ENCODE measurements at places on chromosomes 7 and 10.
A peak's percentile ranks its signal among the peaks of the same experiment; 100 is the strongest.

GRCh38 chr10:74752371-74753040, 73.9 kb upstream of the KAT6B start:
- DNase-seq, result no peak

DNA sequence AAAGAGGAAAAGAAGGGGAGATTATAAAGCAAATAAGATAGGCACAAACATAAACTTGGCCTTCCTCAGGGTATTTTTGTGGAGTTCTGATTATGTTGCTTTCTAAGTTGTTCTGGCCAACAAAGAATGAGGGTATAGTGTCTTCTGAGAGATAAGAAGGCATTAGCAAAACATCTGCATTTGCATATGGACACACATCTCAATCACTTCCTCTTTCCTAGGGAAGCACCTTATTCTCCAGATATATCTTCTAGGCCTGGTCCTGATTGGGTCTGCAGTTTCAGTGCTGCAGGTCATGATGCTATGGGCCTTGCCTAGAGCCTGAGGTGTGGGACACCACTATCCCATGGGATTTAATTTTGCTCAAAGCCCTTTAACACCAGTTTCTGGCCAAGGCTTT, 308.8 kb upstream of the PHYHIPL start:
- no peak for DNase-seq

- no peak for DNase-seq
Observed at GRCh38 chr10:82924711-82925110, 1049.7 kb downstream of the NRG3 start.

DNA sequence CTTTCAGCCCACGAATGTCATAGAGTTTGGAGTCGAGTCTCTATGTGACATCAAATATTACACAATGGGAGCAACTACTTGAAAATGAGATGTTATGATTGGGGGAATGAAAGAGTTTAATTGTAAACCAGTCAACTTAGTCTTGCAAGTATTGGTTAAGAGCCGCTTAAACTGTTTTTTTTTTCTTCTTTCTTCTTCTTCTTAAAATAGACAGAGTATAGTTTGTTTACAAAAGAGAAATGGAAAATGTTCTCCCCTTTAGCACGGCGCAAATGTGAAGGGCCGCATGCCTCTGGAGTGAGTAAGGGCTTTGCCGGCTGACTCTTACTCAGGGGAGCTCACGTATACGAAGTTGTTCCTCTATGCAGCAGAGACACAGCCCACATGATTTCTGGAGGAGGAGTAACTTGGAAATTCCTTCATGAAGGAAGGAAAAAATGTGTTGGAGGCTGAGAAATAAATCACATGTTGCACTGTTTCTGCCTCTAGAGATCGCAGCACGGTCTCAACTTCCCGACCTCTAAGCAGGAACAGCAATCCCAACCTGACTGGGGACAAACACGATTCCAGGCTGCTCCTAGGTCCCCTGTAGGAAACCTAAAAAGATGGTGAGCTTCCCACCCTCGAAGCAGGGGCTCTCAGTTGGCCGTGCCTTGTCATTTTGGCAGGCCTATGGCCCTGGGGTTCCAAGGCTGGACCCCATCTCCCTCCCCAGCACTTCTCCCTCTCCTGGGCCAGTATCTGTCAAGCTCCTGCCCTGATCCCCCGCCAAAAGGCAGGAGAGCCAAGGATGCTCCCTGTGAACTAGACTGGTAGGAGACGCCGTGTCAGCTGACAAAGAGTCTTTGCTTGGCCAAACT, 44.8 kb downstream of the MYOF start:
- peak; percentile 99 for DNase-seq

DNA sequence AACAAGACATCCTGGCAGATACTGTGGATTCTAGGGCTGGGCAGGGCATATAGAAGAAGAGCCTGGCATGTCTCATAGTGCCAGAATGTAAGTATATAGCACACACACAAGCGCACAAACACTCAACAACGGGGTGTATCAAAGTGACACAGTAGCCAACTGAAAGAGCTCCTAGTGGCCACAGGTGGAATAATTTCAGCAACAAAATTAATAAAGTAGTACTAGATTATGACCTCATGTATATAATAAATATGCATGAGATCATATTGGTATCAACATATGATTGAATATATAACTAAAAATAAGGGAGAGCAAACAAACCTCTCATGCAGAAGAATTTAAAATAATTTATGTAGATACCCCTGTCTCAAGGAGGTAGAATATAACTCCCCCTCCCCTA, 72.4 kb upstream of the CXCL12 start:
- DNase-seq, result no peak

- no peak for DNase-seq
Observed at GRCh38 chr7:26090927-26091519, 61.0 kb upstream of the NFE2L3 start.

DNA sequence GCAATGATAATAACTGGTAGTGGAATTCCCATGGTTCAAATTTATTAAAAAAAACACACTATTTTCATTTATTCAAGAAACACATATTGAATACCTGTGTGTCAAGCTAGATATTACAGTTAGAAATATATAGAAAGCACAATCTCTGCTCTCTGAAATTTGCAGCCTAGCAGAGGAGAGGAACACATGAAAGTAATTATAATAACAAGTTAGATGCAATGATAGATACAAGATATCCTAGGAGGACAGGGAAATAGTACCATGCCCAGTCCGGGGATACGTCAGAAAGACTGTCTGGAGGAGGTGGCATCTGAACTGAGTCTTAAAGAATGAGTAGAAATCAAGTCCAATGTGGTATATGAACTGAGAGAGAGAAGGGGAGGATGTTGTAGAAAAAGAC, 485.6 kb upstream of the C7orf33 start:
- DNase-seq, result no peak

DNA sequence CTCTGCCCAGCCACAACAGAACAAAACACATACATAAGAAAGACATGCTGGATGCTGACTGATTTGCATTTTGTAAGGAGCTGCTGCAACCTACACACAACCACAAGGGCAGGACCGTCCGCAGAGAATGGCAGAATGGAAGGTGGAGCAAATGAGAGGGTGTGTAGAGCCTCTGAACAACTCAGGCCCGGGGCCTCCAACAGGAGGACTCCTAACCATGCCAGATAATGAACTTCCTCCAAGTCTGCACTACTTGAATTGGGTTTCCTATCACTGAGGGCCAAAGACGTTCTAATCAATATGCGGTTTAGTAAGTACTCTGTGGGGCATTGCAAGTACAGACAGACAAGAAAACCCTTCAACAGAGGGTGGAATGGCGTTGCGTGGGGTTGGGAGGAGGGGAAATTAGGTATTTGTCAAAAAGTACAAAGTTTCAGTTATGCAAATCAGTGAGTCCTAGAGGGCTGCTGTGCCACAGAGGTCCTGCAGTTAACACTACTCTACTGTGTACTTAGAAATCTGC, 14.6 kb downstream of the VOPP1 start:
- DNase-seq, result no peak

DNA sequence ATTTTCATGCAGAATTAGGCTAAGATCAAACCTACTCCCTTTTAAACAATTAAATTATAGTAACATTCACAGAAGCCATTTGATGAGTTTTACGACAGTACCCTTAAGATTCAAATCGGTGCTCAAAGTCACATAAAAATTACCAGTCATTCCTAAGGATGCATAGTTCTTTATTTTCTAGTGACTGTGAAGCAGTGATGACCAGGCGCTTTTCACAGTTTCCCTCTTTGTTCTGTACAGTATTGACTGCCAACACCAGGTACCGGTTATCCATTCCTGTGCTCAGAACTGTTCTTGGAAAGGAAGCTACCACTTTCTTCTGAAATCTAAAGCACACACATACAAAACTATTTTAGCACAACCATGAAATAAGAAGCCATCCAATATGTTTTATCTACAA, 1.9 kb downstream of the DNA2 start:
- DNase-seq, result no peak

- peak; percentile 62 for DNase-seq
Observed at GRCh38 chr7:47552621-47553020, 29.3 kb downstream of the TNS3 start.

DNA sequence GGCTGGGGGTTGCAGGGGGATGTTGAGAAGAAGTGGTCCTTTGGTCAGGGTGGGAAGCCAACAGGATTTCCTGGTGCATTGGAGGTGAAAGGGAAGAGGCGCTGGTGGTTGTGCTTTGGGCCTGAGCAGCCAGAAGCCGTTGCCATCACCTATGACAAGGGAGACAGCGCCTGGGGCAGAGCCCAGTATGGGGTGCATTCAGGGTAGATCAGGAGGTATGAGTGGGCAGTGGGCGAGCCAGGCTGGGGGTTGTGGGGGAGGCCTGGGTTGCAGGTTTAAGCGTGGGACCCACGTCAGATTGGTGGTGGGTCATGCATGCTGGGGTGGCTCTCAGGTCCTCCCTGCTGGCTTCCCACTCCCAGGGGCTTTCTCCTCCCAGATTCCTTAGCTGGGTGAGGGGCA, 6.3 kb upstream of the PILRB start:
- no peak for DNase-seq

GRCh38 chr7:14583518-14583917, 319.0 kb downstream of the DGKB start:
- DNase-seq, result no peak

DNA sequence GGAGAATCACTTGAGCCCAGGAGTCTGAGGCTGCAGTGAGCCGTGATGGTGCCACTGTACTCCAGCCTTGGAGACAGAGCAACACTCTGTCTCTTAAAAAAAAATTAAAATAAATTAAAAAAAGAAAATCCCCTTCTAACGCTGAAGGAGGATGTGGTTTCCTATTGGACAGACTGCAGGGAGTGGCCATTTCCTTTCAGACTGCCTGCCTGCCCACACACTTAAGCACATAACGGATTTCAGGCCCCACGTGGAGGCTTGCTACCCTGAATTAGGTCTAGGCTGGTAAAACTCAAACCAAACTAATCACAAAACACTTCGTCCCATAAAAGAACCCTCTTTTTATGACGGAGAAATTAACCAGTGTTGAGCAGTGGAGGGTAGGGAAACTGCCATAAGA, 34.0 kb downstream of the GATA3 start:
- DNase-seq, result no peak

GRCh38 chr10:128172756-128173155, 46.5 kb upstream of the MKI67 start:
- DNase-seq, result no peak

DNA sequence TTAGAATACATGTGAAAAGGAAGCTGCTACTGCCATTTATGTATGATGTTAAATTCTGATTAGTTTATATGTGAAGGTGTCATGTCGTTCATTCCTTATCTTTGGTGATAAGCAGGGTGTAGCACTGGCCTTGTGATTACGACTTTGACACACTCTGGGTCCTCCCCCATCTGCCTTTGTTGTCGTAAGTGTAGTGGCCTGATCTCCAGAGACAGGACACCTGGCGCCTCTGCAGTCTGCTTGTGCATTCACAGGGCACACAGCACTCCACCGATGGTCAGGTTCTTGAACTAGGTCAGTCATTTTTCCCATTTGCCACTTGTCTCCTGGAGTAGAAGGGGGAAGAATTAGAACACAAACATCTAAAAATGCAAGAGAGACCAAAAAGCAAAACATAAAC, 186.0 kb downstream of the PRKCQ start:
- DNase-seq, result no peak

- no peak for DNase-seq
Observed at GRCh38 chr10:66924674-66925345, 1.0 kb upstream of the LRRTM3 start.

DNA sequence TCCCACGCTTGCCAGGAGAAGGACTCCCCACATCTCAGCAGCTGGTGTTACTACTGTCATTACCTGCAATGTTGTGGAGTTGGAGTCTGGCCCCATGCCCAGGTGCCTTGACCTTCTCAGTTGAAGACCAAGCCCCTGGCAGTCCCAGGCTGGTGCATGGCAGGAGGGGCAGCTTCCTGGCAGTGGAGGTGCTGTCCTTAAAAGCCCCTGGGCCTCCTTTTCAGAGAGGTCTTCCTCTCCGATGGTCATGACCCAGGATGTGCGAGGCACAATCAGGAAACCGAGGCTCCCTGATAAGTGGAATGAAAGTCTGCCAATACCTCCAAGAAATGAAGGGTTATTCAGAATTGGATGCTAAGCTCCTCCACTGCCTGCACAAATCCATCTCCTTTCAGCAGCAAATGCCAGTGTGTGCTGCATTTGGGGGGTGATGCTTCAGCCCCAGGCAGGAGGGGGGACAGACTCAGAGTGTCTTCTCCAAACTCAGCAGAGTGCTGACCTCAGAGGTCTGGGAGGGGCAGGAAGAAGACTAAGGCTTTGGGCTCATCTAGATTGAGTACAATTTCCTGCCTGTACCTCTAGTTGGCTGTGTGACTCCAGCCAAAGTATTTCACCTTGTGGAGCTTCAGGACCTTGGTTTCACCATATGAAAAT, 97.0 kb upstream of the DDC start:
- no peak for DNase-seq

Measured in GM04503 (cell line).